ENCODE measurements at places on chromosomes 3 and 15.

GRCh38 chr3:149545049-149545448, 70.6 kb downstream of the TM4SF4 start:
- DNase-seq = no peak

- no peak for DNase-seq
These were observed 190.5 kb downstream of the SV2B start for GRCh38 chr15:91290553-91290952.

DNA sequence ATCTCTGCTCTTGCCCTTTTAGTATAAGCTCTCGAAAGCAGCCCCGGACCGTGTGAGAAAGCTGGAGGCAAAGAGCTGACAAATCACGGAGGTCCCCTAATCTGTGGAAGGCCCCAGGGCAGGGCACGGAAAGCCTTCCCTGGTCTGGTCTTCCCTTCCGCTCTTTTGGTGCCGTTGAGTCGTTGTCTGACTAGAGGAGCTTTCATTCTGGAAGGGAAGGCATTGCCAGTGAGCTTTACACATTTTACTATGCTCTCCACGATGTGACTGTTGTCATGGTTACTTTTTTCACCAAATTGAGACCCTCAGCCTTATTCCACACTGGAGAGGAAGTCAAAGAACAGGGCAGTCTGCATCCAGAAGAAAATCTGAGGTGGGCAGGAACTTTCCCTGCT, 71.7 kb downstream of the CYP19A1 start:
- DNase-seq = no peak

DNA sequence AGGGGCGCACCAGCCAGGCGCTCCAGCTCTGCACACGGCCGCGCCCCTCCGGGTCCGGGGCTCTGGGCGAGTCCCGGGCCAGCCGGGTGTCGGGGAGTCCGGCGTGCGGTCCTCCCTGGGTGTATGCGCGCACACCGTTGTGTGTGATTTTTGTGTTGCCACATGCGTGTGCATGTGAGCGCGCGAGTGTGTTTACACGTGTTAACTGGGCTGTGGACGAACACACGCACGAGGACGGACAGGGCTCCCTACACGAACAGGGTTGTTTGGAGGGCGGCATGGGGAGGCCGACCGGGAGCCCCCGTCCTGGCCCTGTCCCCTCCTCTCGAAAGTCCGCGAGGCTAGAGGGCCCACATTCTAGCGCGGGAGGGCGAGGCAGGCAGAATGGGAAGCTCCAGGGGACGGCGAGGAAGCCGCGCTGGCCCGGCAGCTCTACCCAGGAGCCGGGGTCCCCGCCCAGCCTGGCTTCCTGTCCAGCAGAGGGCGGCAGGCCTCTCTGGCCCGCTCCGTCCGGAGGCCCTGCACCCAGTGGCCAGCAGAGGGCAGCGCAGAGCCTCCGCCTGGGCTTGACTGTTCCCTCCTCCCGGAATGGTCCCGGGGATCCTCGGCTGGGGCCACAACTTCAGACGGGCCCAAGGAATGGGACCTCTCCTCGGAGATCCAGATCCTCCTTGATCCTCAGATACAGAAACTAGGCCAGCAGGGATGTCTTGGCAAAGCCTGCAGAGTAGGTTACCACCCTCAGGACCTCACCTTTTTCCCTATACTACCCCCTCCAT, 611 bp upstream of the LINGO1 start:
- peak; percentile 66 for DNase-seq

- no peak for DNase-seq
These were observed 362.4 kb downstream of the CGGBP1 start for GRCh38 chr3:87696124-87697013.

GRCh38 chr3:141529717-141530414, 43.0 kb downstream of the RASA2 start:
- DNase-seq = no peak

DNA sequence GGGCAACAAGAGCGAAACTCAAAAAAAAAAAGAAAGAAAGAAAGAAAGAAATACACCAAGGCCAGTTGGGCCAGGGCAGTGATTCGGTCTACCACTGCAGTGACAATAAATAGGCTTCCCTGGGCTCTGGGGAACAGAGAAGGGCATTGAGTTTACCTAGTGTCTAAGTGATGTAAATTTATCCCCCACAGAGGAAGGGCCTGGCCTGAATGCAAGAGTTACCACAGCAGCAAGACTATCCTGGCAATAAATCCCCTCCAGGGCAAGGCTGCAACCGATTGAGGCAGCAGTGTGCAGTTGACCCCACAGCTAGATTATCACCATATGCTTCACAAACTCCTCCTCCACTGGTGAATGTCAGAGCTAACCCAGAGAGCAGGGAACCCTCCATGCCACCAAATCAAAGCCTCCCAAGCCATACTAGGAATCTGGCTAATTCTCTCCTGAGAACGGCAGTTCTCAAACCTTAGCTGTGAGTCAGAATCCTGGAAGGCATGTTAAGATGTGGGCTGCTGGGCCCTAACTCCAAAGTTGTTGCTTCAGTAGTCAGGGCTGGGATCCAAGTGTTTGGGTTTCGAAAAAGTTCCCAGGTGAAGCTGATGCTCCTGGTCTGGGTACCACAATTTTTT, 64.3 kb upstream of the GATM start:
- DNase-seq = no peak

- DNase-seq = no peak
These were observed 194.9 kb upstream of the KBTBD8 start for GRCh38 chr3:66803206-66803605.

DNA sequence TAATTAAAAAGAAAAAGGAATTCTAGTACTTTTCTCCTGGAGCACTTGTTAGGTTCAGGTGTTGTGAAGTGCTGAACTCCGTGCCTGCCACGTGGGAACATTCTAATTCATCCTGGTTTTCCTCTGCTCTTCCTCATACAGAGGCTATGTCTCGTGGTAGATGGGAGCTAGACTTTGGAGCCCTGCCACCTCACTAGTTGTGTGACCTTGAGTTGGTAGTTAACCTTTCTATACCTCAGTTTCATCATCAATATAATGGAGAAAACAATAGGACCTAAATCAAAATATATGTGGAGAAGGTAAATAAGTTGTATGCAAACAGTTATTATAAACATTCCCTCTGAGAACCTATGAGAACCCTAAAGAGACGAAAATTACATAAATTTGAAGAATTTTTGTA, 10.6 kb downstream of the ALAS1 start:
- DNase-seq = no peak

DNA sequence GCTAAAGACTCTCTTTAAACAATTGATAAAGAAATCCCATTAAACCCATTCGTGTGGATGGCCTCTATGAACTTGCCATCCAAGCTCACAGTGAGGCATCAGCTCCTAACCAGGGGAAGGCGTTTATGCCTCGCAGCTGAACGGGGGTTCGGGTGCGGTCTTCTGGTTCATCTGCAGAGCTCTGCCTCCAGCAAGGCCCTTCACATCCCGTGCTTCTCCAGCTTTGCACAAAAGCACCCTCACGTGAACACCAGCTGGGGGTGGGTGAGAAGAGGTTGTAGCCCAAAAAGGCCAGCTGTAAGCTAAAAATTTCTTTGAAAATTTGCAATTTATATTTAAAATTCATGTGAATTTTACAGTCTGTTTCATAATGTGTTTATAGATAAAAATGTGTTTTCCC, 39.5 kb upstream of the ZNF148 start:
- DNase-seq = no peak

- no peak for DNase-seq
These were observed 105.5 kb downstream of the NLGN1 start for GRCh38 chr3:173502983-173503568.

DNA sequence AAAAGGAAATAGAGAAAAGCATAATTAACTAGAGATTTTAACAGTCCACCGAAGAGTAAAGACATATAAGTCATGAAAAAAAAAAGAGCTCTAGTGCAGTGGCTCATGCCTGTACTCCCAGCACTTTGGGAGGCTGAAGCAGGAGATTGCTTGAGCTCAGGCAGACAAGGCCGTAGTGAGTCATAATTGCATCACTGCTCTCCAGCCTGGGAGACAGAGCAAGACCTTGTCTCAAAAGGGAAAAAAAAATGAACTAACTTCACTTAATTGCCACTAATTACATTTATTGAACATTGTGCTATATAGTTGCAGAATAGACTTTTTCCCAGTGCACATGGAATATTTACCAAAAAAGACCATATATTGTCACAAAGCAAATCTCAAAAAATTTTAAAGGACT, 221.8 kb downstream of the CBLB start:
- no peak for DNase-seq

- DNase-seq = no peak
These were observed 252.1 kb downstream of the DOCK3 start for GRCh38 chr3:50926868-50927267.

DNA sequence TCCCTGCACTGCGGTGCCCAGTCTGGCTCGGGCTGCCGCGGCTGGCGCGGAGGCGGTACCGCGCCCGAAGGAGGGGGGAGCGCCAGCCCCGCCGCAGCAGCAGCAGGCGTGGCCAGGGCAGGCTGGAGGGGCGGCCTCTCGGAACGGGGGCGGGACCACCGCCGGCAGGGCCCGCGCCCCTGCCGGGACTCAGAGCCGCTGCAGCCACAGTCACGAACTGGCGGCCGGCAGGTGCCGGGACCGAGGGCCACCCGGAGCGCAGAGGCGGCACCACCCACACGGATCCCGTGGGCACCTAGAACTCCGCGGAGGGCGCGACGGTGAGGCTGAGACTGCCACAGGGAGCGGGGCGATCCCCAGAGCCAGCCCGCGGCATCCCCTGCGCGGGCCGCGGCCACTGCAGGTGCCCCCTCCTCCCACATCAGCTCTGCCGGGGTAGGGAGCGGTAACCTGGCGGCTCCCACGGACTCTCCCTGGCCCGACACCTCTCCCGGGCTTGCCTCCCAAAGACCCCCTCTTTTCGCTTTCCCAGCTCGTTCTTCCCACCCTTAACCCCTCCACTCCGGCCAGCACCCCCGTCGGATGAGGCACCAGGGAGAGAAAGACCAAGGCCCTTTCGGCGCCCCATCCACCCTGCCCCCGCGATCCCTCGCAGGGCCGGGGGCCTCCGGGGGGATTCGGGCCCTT, at the start of gene VWA5B2:
Gene VWA5B2 (plus strand): TSS at position 192 of the 687 bp plus-strand sequence. CDS start 944 bp downstream, outside the sequence.
- peak; percentile 63 for DNase-seq

- no peak for DNase-seq
These were observed 89.9 kb upstream of the TNFAIP8L3 start for GRCh38 chr15:51184627-51185026.

GRCh38 chr3:46496746-46497555, 825 bp upstream of the RTP3 start:
- DNase-seq = no peak

GRCh38 chr3:186360779-186361178, 1.3 kb downstream of the DGKG start:
- peak; percentile 7 for DNase-seq

GRCh38 chr15:59199626-59200465, 6.8 kb upstream of the LDHAL6B start:
- no peak for DNase-seq

DNA sequence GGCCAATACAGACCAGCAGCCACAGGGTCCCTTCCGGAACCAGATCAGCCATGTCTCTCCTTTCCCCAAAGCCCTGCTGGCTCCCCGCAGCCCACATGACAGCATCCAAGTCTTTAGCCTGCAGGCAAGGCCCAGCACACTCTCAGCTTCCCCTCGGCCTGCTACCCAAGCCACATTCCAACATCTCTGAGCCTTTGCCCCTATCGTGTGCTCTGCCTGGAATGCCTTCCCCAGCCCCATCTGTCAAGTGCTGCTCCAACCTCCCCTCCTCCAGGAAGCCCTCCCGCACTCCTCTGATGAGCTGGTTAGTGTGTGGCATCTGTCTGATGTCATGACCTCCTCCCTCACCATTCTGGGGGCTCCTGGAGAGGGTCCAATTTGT, 8.5 kb downstream of the PLXND1 start:
- DNase-seq = no peak

DNA sequence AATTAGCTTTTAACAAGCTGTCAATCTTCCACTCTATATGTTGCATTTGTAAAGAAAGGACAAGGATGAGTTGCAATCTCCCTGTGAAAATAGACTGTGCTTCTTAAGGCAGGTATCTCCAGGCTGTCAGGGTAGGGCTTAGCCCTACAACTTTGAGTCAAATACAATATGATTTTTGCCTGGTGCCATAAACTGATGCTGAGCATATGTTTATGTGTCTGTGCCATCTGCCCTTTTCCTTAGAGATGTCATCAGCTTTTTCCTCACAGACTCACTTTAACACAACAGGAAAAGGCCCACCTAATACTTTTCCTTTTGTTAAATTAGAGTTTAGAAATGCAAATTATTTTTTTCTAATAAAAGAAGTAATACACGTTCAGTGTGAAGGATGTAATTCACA, 548.3 kb downstream of the NLGN1 start:
- DNase-seq = no peak

DNA sequence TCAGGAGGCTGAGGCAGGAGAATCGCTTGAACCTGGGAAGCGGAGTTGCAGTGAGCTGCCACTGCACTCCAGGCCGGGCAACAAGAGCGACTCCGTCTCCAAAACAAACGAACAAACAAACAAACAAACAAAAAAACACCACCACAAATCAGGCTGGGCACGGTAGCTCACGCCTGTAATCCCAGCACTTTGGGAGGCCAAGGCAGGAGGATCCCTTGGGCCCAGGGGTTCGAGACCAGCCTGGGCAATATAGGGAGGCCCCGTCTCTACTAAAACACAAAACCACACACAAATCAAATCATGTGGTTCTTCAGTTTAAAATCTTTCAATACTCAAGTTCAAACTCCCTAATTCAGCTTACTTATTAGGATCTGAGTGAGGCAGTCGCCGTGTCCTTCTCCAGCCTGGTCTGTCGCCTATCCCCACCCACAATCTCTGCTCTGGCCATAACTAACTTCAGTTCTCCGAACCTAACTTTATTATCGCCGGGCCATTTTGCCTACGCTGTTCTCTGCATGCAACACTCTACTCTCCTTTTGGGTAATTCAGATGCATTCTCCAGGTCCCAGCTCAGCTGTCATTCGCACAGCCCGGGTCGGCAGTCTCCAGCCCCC, 660 bp upstream of the RTF1 start:
- no peak for DNase-seq

DNA sequence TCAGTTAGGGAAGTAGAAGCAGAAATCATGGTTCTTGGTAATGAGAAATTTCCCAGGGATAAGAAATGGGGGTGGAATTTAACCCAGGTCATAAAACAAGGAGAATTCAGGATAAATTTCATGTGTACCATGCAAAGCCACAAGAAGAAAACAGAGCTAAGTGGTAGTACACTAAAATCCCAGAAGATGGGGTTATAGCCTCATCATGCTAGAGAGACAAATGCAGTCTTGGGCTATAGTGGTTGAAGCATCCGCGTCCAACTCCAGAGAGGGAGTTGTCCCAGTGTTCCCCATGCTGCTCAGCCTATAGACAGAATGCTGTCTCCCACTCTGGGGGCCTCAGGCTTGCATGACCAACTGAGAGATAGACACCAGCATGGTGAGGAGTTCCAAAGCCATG, 36.2 kb upstream of the CLRN1 start:
- DNase-seq = no peak

DNA sequence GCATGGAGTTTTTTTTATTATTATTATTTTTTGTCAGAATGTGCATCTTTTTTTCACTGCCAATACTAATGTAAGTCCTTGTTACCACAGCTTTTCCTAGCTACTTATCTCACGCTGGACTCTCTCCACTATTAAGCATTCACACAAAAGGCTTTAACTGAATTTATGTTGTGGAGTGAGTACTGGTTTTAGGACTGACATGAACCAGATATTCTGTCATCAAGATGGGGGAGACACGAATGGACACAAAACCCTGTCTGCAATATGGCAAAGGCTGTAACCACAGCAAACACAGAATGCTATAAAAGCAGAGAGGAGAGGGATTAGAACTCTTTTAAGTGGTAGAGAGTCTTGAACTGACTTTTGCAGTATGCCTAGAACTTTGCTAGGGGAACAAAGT, 592.2 kb upstream of the TBL1XR1 start:
- no peak for DNase-seq

- no peak for DNase-seq
These were observed 412.7 kb upstream of the ZNF717 start for GRCh38 chr3:76198086-76198485.
